ENCODE measurements at places on chromosomes 1 and 21.

DNA sequence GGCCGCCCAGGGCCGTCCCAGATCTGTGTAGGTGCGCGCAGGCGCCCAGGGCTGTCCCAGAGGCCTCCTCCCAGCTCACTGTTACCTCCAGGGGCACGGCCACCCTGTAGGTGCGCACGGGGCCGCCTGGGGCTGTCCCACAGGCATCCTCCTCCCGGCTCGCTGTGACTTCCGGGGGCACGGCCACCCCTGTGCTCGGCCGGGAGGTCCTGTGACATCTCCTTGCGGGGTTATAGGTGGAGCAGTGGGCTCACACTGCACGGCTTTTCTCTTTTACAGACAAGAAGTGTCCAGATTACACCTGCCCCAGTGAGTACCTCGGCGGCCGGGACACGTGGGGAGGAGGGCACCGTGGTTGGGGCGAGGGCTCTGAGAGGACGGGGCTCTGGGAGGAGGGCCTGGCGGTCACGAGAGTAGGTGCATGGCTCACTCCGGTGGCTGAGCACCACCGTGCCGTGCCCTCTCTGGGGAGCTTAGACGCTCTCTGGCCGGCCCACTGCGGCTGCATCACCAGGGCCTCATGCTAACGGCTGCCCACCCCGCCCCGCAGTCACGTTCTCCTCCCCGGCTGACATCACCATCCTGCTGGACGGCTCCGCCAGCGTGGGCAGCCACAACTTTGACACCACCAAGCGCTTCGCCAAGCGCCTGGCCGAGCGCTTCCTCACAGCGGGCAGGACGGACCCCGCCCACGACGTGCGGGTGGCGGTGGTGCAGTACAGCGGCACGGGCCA lies 21.4 kb downstream of the COL6A1 start:
- no peak for DNase-seq

- no peak for DNase-seq
Measured at GRCh38 chr1:41232305-41232704, 9.8 kb downstream of the SCMH1 start.

DNA sequence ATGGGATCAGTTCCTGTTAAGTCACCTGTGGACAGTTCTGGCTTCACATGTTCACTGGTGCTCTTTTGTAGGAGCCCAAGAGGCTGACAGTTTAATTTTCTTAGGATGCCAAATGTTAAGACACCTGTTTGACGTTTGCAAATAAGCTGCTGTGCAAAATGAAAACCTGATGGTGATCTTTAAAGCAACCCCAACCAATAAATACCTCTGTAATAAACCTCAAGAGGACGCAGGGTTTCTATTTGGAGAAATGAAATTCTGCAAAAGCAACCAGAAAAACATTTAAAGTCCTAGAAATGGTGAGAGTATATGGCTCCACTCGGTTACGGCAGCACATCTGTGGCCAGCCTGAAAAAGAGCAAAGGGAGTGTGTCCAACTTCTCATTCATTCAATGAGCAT lies 5.7 kb upstream of the RHEX start:
- no peak for DNase-seq

- DNase-seq, result no peak
Measured at GRCh38 chr1:204350857-204351573, 8.7 kb downstream of the PLEKHA6 start.

- DNase-seq, result no peak
Measured at GRCh38 chr1:37948841-37949240, 2.0 kb upstream of the INPP5B start.

DNA sequence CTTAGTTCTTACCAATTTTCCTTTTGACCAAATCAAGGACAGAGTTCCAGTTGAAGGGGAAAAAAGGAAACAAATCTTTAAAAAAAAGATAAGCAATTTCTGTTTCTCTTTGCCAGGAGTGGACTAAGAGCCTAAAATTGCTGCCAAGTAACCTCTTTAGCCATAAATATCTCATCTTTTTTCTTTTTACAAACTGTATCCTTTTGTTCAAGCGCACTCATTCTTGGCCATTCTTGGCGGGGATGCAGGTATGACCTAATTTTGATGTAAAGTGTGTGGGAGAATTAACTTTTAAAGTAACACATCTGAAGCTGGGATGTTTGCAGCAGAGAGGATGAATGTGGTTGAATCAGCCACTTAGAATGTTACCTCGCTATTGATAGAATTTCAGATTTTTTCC lies 13.4 kb upstream of the KIF1B start:
- no peak for DNase-seq

DNA sequence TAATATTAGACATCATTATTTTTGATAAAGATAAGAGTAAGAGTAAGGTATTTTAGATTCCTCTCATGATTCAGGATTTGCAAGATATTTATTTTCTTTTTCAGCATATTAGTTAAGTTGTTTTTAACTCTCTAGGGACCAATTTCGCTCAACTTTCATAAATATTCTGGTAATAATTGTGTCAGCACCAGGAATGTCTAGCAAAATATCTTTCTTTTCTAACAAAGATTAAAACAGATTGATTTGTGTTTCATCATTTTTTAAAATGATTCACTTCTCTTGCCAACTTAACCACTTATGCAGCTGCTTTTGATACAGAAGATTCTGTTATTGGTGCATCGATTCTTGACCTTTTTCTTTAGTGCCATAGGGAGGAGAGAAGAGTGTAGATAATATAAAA lies 172.8 kb upstream of the PTGFR start:
- DNase-seq, result no peak

- no peak for DNase-seq
Measured at GRCh38 chr1:31755850-31756492, 8.2 kb downstream of the ADGRB2 start.

- DNase-seq, result no peak
Measured at GRCh38 chr1:40636777-40637176, 28.7 kb downstream of the RIMS3 start.

DNA sequence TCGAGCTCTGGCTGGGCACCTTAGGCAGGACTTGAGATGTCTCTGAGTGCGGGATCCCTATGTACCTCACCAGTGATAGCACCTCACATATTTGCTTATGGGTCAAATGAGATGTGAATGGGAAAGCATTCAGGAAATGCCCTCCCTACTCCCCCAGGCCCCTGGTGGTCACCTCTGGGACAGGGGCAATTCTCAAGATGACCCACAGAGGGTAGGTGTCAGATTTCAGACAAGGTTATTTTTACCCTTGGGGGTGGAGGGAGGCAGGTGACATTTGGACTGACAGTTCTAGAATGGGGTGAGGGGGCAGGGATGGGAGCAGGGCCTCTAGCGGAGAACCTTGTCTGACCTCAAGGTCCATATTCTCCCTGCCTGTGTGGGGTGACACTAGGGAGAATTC lies 27.1 kb downstream of the ACOT11 start:
- no peak for DNase-seq

- DNase-seq, result no peak
Measured at GRCh38 chr21:37449302-37449937, 82.8 kb downstream of the DYRK1A start.

GRCh38 chr1:117627546-117628130 lies 21.8 kb downstream of the TENT5C start:
- DNase-seq, result no peak

GRCh38 chr21:23160914-23161313 lies 2162.7 kb downstream of the NCAM2 start:
- no peak for DNase-seq

DNA sequence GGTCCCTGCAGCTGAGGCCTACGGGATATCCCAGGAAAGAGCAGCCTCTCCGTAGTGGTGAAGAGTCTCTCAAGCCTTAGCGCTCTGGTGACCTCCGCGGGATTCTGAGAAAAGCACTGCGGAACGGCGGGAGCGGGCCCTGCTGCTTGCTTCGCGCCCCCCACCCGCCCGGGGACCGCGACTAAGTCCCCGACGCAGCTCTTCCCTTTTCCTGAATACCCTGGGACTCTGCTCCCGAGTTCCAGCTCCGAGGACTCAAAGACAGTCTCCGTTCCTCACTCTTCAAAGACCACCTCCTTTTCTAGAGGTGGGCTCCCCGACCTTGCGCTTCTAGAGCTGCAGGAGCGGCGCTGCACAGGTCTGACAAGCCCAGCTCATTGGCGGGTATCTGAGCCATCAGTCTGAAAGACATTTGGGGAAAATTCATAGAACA lies 3.6 kb upstream of the PRRX1 start:
- no peak for DNase-seq

DNA sequence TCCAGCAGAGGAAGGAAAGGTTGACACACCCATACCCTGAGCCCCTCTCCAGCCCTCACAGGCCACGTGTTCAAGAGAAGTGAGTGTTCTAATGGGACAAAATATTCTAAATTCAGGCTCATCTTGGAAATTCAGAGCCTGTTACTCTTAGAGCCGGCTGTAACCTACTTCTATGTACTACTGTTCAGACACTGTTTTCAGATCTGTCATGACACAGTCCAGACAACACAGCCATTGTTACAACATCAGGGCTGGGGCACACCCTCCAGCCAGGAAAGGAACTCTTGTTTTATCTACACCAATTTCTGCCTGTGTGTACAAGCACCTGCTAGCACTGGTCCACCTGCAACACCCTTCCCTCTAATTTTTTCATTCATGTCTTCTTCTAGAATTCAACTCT lies 145.4 kb upstream of the C8B start:
- DNase-seq, result no peak
